ENCODE measurements at places on chromosomes 1 and 21.
A peak's percentile ranks its signal among the peaks of the same experiment; 100 is the strongest.

- DNase-seq = peak; percentile 19
Measured at GRCh38 chr1:226064816-226065248, 2.3 kb downstream of the H3-3A start.

- no peak for DNase-seq
Measured at GRCh38 chr1:26384076-26384475, 11.5 kb upstream of the ZNF683 start.

DNA sequence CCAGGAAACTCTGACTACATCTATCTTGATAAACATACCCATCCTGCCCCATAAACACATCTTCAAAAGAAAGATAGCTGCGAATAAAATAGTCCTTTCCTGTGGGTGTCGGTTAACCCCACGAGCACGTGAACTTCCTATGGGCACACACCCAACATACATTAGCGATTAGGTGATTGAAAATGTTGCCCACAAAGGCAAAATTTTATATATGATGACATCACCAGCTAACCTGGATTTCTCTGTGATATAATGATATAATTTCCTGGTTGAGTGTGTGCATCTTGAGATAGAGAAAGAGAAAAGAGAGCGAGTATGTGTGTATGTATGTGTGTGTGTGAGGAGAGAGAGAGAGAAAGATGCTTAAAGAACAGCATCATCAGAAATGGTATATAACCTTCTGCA is 296.1 kb downstream of the PTPRC start:
- DNase-seq = no peak

DNA sequence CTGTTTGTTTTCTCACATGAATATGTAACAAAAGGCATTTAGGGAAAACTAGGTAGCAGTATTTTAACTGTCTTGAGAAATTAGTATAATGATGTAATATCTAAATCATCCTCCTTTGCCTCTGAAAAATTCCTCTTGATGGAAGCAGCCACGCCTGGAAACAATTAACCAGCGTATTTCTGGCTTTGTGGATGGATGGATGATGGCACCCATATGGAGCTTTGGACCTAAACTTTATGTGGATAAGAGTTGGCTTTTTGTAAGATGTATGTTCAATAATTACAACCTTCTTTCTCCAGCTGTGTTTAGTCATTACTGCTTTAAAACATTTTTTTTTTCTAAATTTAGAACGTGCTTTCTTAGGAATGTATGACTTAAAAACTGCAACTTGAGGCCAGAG is 12.7 kb downstream of the CDCA8 start:
- DNase-seq = no peak

- DNase-seq = no peak
Measured at GRCh38 chr1:215878128-215878527, 311.0 kb downstream of the KCTD3 start.

DNA sequence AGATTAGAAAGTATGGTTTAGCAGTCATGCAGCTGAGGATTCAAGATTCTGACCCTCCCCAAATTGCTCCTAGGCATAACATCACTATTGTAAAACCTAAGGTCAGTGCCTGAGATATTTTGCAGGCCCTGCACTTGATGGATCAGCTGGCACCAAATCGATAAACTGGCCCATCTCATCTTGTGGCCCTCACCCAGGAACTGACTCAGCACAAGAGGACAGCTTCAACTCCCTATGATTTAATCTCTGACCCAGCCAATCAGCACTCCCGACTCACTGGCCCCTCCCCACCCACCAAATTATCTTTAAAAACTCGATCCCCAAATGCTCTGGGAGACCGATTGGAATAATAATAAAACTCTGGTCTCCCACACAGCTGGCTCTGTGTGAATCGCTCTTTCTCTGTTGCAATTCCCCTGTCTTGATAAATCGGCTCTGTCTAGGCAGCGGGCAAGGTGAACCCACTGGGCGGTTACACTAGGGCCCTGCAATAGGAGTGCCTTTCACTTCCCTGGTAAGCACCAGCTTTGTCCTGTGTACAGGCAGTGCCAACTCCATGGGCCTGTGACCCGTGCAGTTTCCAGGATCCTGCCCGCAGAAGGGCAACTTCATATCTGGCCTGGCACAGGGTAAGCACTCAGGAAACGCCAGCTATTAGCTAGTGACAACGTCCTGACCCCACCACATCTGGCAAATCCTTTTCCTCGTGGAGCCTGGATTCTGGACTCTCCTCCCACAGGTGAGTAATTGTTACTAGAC is 28.7 kb upstream of the SLC2A5 start:
- DNase-seq = no peak

GRCh38 chr1:171809834-171810233 is 28.4 kb downstream of the METTL13 start:
- DNase-seq = no peak

DNA sequence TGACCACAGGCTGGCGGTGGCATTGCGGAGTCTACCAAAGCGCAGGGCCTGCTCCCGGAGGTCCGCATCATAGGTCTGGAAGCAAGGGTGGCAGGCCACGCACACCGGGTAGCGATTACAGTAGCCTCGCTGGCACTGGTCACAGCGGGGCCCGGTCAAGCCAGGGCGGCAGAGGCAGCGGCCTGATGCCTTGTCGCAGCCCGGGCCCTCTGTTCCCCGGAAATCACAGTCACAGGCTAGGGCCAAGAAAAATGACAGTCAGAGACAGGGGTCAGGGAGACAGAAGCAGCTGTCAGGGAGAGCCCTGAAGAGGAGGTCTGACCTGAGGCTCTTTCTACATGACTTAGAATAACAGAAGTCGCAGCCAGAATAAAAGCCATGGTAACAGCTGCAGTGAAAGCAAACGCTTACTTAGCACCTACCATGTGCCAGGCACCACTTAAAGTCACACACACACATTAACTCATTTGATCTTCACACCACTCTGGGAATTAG is 26.4 kb downstream of the LAMB3 start:
- no peak for DNase-seq

DNA sequence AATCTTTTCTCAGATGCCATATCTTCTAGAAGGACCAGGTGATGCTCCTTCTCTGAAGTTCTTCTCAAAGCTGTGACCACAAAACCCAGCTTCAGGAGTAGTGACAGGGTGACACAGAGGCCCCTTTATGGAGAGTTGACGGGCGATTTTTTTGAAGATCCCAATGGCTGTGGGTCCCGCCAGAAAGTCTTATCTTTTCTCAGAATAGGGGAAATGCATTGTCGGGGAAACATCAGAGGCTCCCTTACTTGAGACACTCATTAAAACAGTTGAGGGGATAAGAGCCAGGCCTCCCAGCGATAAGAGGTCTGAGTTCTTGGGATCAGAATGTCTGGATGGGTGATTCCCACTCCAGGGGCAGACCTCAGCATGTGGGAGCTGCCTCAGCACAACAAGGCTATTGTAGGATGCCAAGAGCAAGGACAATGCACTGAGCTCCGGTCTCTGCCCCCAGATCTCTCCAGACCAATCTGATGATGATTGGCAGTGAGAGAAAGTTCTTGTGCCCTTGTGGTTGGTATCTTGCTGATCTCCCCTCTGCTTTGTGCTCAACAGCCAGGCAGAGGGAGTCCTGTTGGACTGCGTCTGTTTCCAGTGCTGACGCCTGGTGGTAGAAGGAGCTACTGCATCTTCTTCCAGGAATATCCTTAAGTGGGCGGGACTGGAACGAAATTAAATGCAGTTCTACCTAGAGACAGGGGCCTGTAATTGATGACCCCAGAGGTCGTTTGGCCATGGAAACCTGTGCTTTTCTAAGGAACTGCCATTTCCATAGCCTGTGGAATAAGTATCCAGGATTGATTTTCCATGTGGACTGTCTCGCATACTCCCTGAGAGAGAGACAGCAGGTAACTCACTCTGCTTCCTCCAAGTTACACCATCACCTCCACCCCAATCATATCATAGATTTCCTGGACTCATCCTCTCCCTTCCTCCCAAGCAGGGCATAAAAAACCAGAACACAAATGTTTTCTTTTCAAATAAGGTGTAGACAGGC is 6.8 kb upstream of the ACKR1 start:
- DNase-seq = peak; percentile 26

- no peak for DNase-seq
Measured at GRCh38 chr1:230548997-230549396, 93.3 kb upstream of the COG2 start.

GRCh38 chr1:183607322-183607980 is 17.2 kb upstream of the NCF2 start:
- no peak for DNase-seq

DNA sequence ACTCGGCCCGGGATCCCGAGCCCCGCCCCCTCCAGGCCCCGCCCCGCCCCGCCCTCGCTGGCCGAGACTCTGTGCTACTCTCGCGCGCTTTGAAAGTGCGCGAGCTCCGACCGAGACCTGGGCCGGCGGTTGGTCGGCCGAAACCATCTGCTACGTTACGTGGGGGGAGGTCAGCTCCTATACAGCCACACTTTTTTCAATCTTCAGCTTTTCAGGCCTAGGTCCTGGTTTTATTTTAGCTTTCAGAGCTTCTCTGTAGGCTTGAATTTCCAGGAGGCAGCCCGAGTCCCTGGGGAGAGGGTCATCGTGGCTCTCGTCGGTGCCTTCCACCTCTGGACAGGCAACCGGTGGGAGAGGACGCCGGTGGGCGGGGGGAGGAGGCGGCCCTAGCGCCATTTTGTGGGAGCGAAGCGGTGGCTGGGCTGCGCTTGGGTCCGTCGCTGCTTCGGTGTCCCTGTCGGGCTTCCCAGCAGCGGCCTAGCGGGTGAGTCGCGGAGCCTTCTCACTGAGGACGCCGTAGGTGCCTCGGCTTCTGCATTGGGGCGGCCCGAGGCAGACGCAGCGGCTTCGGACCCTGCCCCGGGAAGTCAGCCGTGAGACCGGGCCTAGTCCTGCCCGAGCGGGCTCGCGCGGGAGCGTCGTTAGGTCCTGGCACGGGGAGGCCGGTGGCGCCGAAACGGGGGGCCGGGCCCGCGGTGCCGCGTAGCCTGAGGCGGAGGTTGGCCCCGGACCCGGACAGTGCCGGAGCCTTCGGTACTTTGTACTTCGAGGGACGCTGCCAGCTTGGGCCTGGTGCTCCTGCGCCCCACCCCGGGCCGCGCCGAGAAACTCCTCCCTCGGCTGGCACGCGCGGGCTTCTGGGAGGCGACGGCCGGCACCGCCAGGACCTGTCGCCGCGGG is at the start of gene TARDBP:
Gene TARDBP (plus strand): TSS at position 395 of the 900 bp plus-strand sequence. CDS start 1,074 bp downstream, outside the sequence.
- peak; percentile 82 for DNase-seq

- DNase-seq = no peak
Measured at GRCh38 chr21:17429936-17430335, 82.9 kb upstream of the CXADR start.

GRCh38 chr1:205225901-205226765 is 1.6 kb upstream of the TMCC2 start:
- DNase-seq = no peak

- no peak for DNase-seq
Measured at GRCh38 chr1:76666499-76666898, 200.8 kb upstream of the ST6GALNAC5 start.

DNA sequence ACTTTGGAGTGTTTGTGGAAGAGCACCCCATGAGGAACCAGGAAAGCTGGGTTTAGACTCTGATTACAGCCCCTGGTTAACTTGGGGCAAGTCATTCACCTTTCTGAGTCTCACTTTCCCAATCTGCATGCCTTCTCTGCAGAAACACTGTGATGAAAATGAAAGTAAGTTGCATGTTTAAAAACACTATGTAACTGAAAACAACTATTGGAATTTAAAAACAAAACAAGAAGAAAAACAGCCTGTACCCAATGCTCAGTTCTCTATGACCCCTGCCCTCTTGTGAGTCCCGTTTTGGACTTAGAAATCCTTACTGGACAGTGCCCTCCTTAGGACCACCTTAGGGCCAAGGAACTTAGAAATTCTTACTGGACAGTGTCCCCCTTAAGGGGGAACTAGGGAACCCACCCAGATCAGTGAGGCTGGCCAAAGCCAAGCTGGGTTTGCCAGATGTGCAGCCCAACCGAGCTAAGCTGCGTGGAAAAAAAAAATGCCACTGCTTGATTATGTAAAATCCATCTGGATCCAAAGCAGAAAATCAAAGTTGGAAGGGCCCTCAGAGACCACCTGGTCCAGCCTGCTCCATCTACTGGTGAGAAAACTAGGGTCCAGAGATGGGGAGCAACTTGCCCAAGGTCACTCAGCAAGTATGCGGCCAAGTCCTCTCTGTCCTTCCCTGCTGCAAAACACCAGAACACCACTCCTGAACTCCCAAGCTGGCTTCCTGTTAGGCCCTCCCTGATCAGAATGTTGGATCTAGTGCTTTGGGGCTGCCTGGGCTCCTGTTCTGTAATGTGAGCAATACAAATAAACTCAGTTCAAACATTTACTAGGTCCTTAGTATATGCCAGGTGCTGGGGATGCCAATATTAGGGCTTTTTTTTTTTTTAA is 77.7 kb downstream of the MRPL37 start:
- no peak for DNase-seq

DNA sequence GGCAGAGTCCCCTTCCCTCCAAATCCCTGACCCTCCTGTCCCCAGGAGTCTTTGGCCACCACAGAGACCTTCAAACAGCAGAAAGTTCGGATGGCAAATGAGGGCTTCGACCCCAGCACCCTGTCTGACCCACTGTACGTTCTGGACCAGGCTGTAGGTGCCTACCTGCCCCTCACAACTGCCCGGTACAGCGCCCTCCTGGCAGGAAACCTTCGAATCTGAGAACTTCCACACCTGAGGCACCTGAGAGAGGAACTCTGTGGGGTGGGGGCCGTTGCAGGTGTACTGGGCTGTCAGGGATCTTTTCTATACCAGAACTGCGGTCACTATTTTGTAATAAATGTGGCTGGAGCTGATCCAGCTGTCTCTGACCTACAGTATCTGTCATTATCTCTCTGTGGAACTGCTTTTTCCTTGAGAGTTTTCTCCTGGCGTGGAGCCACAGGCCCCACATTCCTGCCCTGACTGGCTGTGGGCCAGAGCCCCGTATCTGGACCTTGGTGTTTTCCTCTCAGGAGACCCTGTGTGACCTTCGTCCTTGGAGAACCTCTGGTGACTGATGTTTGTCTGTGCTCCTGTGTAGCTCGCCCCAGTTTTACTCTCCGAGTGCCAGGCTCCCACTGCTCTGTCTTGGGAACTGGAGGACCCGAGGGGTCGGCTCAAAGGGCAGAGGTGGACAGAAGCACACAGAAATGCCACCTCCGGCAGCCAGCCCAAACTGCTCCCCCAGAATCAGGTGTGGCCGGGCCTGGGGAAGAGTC is 4.8 kb downstream of the SLC27A3 start:
- DNase-seq = no peak

DNA sequence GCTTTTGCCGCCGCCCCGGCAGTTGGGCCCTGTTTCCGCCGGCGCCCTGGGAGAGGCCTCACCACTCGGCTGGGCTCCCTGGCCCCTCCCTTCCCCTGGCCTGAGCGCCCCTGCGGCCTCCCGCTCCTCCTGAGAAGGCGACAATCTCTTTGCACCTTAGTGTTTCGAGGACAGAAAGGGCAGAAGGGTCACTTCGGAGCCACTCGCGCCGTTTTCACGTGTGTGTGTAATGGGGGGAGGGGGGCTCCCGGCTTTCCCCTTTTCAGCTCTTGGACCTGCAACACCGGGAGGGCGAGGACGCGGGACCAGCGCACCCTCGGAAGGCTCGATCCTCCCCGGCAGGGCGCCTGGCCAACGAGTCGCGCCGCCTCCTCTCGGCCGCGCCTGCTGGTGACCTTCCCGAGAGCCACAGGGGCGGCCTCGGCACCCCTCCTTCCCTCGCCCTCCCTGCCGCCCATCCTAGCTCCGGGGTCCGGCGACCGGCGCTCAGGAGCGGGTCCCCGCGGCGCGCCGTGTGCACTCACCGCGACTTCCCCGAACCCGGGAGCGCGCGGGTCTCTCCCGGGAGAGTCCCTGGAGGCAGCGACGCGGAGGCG is 432 bp upstream of the SIM2 start:
- no peak for DNase-seq

GRCh38 chr1:239998312-239998649 is 93.4 kb upstream of the FMN2 start:
- no peak for DNase-seq

- DNase-seq = no peak
Measured at GRCh38 chr1:192724670-192725069, 84.2 kb upstream of the RGS2 start.
